Activated naive CD8-positive, alpha-beta T cell treated with anti-CD3 and anti-CD28 coated beads, Interleukin-2, amount 10 ng/mL, durations not matched to agents 7 days and 5 days (primary cell): ENCODE measurements at places on chromosomes 7 and 10. TPM values are rescaled to one million over a fixed set of nuclear protein-coding genes. Genes with fewer than 3 reads are reported as not detected.

- DNase-seq = no peak
Observed at GRCh38 chr7:149414171-149414570, 46.7 kb downstream of the ZNF777 start.

DNA sequence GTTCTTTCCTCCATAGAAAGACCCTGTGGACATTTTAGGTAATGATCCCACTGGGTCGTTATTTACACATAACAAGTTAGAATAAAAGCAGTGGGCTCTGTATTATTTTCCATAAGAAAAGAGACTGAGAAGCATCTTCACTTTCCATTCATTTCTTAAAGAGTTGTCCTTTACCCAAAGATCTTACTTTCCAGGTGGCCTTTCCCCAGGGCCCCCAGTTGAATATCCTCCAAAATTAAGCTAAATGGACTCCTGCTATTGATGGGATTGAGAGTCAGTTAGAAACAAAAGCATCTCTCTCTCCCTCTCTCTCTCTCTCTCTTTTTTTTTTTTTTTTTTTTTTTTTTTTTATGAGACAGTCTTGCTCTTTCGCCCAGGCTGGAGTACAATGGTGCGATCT lies 224.8 kb downstream of the KIAA1217 start:
- no peak for DNase-seq
- H3K4me3 ChIP-seq = no peak overlapping the region
- H3K27ac ChIP-seq = no peak overlapping the region

GRCh38 chr7:114081606-114082425 lies 163.0 kb upstream of the PPP1R3A start:
- no peak overlapping the region for H3K27ac ChIP-seq
- no peak overlapping the region for H3K4me3 ChIP-seq
- no peak for DNase-seq
- peaks cover 23% of the 10 kb centered on the region for H3K4me1 ChIP-seq
- peaks cover 2% of the 10 kb centered on the region for H3K36me3 ChIP-seq
- H3K27me3 ChIP-seq = peaks cover 73% of the 10 kb centered on the region

DNA sequence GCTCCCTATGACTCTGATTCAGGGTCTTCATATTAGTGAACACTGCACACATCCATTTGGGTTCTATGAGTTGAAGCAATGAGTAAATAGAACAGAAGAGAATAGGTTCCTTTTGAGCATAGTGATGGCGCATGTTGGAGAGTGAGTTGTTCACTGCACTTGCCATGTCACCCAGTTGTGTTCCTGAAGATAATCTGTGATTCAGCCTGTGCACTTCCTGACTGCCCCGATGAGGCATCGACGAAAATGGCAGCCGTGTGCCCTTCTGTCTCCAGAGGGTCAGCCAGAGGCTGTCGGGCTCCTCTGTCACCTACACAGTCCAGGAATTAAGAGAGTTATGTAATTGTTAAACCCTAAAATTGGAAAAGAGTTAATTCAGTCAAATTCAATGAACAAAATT lies 94.7 kb downstream of the GALNT11 start:
- peaks cover 9% of the 10 kb centered on the region for H3K4me1 ChIP-seq
- no peak overlapping the region for H3K4me3 ChIP-seq
- H3K36me3 ChIP-seq = peaks cover 51% of the 10 kb centered on the region
- no peak for DNase-seq
- H3K27ac ChIP-seq = no peak overlapping the region

DNA sequence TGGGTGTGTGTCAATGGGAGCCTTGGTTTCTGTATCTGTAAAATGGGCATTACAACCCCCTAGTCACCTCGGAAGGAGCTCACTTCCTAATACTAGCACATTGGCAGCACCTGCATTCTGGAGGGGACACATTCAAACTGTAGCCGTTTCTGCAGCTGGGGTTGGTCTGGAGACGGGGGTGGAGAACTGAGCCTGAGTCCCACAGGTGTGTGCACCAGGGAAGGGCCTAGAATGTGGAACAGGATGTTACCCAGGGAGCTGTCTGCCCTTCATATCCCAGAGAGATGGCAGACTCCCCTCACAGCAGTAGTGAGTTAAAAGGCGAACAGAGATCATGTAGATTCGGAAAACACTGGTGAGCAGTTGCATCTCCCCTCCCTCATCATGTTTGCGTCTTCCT lies 272.8 kb upstream of the ZNF32 start:
- no peaks in the 10 kb centered on the region for H3K36me3 ChIP-seq
- H3K4me1 ChIP-seq = no peaks in the 10 kb centered on the region
- no peak overlapping the region for H3K27ac ChIP-seq

DNA sequence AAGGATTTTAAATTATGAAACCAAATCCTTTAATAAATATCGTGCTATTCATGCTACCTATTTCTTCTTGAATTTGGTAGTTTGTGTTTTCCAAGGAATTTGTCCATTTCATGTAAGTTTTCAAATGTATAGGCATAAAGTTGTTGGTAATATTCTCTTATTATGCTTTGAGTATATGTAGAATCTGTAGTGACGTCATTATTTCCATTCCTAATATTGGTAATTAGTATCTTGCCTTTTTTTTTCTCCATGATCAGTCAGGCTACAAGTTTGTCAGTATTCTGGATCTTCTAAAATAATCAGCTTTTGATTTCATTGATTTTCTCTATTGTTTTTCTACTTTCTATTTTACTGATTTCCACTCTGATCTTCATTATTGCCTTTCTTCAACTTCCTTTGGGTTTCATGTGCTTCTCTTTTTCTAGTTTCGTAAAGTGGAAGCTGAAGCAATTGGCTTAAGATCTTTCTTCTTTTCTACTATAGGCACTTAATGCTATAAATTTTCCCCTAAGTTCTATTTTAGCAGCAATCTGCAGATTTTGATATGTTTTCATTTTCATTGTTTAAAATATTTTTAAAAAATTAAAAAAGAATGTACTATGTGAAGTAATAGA lies 156.5 kb upstream of the HDAC9 start:
- H3K27me3 ChIP-seq = no peaks in the 10 kb centered on the region
- no peak overlapping the region for H3K4me3 ChIP-seq
- H3K27ac ChIP-seq = no peak overlapping the region
- no peaks in the 10 kb centered on the region for H3K36me3 ChIP-seq
- no peaks in the 10 kb centered on the region for H3K4me1 ChIP-seq
- no peak for DNase-seq

DNA sequence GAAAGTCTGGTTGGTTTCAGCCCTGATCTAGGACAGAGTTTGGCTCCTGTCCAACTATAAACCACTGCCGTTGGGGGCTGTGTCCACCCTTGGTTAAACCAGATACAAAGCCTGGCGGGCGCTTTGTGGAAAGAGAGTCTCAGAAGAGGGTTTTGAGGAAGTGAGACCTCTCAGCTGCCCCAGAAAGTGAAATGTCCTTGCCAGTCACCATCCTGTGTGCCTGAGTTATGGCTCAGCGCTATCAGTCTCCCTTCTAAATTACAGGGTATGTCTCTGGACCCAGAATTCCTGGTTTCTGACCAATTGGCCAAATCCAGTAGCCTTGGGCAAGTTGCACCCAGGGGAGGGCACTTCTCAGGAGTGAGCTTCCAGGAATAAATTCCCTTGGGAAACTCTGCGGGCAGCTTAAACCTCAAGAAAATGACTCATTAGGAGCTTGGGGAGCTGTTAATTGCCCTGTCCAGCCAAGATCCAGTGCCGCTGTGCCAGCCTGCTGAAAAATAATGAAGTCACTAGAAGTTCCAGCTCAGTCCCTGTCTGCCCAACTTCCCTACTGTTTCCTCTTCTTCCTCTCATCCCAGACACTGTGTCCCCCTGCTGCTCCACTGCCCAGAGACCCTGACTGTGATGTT lies 66.7 kb upstream of the PDZD8 start:
- H3K4me3 ChIP-seq = no peak overlapping the region
- no peaks in the 10 kb centered on the region for H3K4me1 ChIP-seq
- no peak for DNase-seq
- no peaks in the 10 kb centered on the region for H3K36me3 ChIP-seq

DNA sequence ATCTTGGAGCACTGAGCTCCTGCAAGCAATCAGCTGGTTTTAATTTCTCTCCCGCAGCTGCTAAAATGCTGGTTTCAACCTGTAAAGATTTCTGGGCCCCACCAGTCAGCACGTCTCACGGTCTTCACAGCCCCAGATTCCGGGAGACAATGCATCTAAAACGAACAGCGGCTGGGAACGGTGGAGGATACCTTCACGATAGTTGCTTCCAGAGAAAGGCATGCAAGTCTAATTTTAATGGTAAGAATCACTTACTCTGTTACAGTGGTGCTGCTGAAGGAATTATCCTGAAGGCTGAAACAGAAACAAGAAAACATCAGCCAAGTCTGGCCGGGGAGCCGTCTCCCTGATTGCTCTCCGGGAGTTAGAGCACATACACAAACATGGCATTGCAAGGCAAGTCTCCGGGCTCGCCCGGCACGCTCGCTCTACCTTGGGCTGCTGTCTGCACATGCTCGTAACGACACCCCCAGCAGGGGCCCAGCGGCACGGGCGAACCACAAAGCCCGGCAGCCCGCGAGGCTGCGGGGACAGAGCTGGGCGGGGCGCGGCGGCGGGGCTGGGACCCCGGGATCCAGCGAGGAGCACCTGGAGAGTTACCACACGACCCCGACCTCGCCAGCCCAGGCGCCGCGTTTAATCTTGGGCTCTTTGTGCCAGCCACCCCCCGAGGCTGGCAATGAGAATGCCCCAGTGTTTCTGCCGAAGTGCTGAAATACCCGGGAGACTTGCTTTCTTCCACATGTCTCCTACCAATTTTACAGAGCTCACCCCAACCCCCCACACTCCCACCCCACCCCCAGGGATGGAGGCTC lies at the start of gene FAM13C:
FAM13C (minus strand) TSS at position 406 of the 815 bp plus-strand sequence; CDS start at position 317, 89 bp downstream.
- H3K4me1 ChIP-seq = peaks cover 4% of the 10 kb centered on the region
- peaks cover 28% of the 10 kb centered on the region for H3K27me3 ChIP-seq
- H3K4me3 ChIP-seq = peak within 1 kb of the TSS; percentile 37
- DNase-seq = peak; percentile 29
- H3K27ac ChIP-seq = no peak within 1 kb of the TSS

- no peak overlapping the region for H3K27ac ChIP-seq
- peaks cover 6% of the 10 kb centered on the region for H3K27me3 ChIP-seq
- no peak for DNase-seq
- H3K4me1 ChIP-seq = peaks cover 21% of the 10 kb centered on the region
- no peak overlapping the region for H3K4me3 ChIP-seq
- H3K36me3 ChIP-seq = peaks cover 2% of the 10 kb centered on the region
Observed at GRCh38 chr7:3087243-3087755, 43.6 kb upstream of the CARD11 start.

DNA sequence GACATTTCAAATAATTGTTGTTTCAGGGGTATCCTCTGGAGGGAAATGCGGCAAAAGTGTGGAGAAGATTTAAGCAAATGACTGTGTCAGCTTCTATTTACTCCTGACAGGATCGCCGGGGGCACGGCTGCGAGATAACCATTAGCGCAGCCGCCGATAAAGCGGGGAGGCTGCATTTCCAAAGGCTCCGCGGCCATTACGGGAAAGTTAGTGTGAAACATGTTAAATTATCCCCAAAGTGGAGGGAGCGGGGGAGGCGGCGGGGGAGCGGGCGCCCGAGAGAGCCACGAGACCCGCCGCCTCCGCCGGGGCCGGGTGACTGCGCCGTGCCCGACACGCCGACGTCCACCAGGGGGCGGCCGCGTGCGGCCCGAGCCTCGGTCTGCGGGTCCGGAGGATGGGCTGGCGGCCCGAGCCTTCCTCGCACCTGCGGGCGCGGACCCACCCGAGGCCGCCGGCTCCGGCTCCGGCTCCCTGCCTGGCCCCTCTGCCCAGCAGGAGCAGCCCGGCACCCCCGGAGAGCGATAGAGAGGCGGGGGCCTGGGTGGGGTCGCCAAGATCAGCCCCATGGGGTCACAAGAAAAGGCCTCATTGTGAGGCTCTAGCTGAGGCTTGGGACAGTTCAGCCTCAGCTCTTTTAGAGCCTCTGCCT lies 74.4 kb upstream of the PAX2 start:
- H3K4me3 ChIP-seq = peak overlapping the region; percentile 25
- peaks cover 3% of the 10 kb centered on the region for H3K4me1 ChIP-seq
- no peaks in the 10 kb centered on the region for H3K36me3 ChIP-seq
- peak; percentile 84 for DNase-seq
- no peak overlapping the region for H3K27ac ChIP-seq
- peaks cover 55% of the 10 kb centered on the region for H3K27me3 ChIP-seq

DNA sequence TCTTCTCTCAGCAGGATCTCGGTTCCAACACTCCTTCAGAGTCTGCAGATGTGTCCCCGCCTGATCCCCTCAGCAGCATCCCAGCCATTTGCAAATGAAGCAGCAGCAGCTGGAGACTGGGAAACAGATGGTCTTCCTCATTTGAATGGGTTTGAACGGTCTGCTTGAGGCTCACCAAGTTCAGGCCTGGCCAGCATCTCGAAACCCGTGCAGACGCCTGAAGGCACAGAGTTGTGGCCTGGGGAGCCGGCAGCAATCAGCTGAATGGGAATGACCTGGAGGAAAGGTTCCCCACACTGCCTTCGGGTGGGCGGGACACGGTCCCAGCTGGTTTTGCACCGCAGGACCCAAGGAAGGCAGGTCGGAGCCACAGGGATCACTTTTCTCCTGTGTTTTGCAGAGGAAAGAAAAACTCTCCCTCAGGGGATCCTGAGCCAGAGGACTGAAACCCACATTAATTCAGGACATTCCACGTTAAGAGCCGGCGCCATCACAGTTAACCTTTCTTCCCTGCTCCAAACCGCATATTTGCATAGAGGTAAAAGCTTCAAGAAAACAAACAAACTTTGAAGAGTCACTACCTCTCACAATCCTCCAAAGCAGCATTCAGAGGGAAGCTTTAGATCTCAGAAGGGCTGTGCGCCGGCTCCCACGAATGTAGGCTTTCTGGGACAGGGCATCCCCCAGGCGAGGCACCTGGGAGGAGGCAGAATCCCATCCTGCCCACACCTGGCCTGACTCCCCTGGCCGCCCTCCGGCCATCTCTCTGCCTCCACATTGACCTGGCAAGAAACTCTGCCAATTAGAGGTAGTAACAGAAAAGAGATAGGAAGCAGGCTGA lies 17.7 kb downstream of the FGFR2 start:
- no peak for DNase-seq
- H3K27ac ChIP-seq = no peak overlapping the region
- no peaks in the 10 kb centered on the region for H3K27me3 ChIP-seq
- H3K4me3 ChIP-seq = no peak overlapping the region
- H3K36me3 ChIP-seq = no peaks in the 10 kb centered on the region
- no peaks in the 10 kb centered on the region for H3K4me1 ChIP-seq

DNA sequence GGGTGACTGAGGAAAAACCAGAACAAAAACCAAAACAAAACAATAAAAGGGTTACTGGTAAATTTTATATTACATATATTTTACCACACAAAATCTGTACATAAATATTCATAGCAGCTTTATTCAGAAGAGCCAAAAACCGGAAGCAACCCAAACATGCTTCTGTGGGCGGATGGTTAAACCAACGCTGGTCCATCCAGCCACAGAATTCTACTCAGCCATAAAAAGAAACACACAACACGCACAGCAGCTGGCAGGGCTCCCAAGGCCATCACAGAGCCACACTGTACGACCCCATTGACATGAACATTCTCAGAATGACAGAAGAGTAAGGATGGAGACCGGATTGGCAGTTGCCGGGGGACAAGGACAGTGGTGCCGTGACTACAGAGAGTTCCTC lies 83.6 kb downstream of the PROSER2 start:
- H3K27me3 ChIP-seq = no peaks in the 10 kb centered on the region
- no peak overlapping the region for H3K4me3 ChIP-seq
- no peak overlapping the region for H3K27ac ChIP-seq
- H3K36me3 ChIP-seq = no peaks in the 10 kb centered on the region
- no peak for DNase-seq

The CRYGN gene
- total RNA-seq = 0.25 TPM

The ETV1 gene
- total RNA-seq = 0.45 TPM

The AGAP9 gene
- total RNA-seq = 4.9 TPM

The CALML3 gene
- total RNA-seq = not detected
